HAP-1 (cell line): ENCODE measurements at places on chromosomes 7 and 10.
A peak's percentile ranks its signal among the peaks of the same experiment; 100 is the strongest.

GRCh38 chr10:33684211-33684611, 349.7 kb upstream of the NRP1 start:
- DNase-seq: peak; percentile 18

DNA sequence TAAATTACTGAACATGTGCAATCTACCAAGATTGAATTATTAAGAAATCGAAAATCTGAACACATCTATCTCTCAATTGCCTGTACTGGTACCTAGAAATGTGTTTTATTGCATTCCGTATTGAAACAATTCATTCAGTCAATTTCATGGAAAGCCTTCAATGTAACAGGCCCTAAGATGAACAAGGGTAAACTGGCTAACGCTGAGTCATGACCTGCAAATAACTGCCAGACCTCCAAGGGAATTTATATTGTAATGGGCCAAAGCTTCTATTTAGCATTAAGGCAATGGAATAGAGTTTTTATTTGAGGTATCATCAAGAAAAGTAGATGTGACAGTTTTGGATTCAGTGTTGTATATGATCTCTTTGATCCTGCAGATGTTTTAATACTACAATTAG, 49.9 kb upstream of the CD36 start:
- DNase-seq: no peak

DNA sequence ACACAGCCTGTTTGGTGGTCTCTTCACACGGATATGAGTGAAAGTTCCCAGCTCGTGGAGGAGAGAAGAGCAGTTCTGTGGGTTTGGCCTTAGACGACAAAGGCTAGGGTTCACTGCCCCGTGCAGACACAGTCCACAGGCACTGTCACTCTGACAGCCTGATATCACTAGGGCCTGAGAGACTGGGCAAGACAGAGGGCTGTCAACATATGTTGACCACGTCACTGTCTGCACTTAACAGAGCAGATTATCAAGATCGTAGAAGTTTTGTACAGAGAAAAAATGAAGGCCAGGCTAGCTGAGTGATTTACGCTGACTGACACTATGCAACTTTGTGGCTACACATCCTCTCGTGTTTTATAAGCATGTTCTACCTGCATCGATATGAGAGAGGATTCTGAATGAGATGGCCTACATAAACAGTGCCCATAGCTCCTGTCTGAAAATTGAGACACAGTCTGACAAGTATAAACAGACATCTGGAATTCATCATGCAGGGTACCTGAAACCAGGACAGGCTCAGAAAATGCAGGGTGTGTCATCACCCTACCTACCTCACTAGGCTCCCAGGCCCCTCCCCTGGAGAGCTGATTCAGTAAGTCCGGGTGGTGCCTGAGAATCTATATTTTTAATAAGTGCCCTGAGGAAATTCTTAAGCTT, 120.0 kb downstream of the SGMS1 start:
- no peak for DNase-seq

- DNase-seq: no peak
These were observed 160.8 kb downstream of the PFKFB3 start for GRCh38 chr10:6363511-6363910.

GRCh38 chr10:114779803-114780576, 41.6 kb upstream of the FHIP2A start:
- DNase-seq: peak; percentile 54

DNA sequence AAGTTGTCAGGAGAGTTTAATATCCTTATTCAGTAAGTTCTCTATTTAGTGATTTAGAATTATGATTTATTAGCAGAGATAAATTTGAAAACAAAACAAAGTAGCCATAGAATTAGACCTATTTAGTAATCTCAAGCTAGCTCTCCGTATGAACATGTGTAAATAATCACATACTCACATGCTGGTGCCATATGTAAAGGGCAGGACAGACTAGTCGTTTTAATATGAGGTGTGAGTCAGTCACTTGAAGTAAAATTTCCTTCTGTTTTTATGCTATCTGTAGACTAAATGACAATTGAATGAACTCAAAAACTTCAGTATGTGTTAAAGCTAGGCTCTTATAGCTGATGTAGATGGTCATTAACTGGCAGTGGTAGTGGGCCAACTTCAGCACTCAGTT, 67.1 kb downstream of the WAC start:
- no peak for DNase-seq

DNA sequence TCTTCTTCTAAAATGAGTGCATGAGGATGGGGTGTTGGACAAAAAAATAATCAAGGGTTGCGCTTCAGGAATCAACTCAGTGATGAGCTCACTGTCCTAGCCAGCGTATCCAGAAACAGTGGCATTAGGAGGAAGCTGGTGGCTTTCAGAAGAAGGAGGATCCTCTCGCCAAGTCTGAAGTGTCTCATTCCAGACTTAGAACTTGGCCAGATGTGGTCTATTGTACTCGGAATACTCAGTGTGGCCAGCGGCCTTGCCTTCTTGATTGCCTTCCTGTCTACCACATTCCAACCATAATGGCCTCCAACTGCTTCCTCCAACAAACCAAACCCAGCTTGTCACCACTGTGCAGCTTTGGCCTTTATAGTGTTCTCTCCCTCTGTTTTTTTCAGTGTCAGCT, 732.4 kb downstream of the KCNMA1 start:
- DNase-seq: no peak
